NCI-H187 (cell line): ENCODE measurements at places on chromosomes 5 and 9.

DNA sequence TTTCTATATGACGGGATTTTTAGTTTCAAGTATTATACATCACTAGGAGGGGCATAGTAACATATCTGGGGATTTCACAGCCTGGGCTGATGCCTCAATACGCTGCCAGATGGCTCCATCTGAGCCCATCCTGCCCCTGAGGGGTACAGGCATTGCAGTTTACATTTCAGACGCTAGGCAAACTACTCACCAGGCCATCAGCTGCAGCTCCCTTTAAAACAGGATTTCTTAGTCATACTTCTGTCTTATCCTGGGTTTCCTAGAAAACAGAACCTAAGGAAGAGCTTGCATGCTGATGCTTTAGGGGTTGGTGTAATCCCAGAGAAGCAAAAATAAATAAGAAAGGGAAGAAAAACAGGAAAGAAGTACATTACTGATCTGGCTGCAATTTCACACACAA lies 372.8 kb upstream of the PIK3R1 start:
- no peak for DNase-seq

GRCh38 chr9:3337515-3338225 lies 188.1 kb downstream of the RFX3 start:
- no peak for DNase-seq

DNA sequence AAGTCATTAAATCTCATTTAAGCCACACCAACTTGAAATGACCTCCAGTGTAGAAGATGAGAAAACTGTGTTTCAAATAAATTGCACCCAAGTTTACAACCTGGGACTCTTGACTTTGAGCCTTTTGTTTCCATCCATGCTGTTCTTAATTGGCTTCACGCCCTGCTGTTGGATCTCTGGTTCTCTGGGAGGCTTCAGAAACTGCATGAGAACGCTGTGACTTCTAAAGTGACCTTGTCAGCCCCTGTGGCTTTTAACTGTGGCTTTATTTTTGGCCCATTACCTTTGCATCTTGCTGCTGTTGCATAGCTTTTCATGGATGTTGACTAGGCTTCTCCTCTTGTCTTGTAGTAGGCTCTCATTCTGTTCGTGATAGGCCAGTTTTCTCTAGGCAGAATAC lies 29.3 kb downstream of the TNFAIP8 start:
- no peak for DNase-seq

GRCh38 chr5:82641331-82642003 lies 363.3 kb upstream of the RPS23 start:
- DNase-seq, result no peak

GRCh38 chr5:111676926-111677415 lies 80.0 kb downstream of the NREP start:
- no peak for DNase-seq

DNA sequence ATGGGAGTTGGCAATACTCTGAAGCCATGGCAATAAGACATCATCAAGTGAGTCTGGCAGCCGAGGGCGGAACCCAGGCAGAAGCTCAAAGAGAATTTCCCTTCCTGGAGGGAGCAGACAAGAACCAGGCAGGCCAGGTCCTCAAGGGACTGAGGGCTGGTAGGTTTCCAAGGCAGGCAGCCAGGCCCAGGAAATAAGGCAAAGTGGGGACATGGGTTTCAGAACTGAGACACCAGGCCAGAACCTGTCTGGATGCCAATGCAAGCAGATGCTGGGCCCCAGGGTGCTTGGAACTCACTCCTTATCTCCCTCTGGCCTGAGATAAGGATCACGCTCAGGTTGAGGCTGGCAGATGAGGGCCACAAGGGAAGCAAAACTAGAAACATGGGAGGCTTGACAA lies 8.9 kb downstream of the TSSK1B start:
- DNase-seq, result no peak
